ENCODE measurements at places on chromosomes 6 and 20.

- no peak for DNase-seq
Measured at GRCh38 chr20:11235058-11235457, 561.3 kb upstream of the JAG1 start.

DNA sequence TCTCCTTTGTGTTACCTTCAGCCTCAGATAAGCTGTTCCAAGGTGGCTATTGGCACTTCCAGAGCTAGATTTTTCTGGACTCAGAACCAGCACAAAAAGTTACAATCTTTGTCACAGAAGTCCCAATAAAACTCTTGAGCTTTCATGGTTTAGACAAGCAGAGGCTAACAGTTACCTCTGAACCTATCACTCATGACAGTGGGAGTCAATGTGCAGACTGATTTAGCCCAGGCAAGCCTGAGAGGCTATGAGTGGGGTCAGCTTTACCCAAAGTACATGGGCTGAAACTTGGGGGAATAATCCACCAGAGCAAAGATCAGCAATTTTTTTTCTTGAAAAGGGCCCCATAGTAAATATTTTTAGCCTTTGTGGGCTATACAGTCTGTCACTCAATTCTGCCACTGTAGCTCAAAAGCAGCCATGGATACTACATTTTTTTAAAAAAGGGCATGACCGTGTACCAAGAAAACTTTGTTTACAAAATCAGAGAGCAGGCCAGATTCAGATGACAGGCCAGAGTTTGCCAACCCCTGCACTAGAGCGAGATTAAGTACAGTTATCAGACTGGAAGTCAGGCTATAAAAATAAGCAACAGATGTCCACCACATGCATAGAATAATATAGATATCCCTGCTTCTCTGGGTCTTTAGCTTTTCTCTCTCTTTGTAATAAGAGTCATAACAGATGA lies 20.0 kb downstream of the CCN2 start:
- DNase-seq: no peak

DNA sequence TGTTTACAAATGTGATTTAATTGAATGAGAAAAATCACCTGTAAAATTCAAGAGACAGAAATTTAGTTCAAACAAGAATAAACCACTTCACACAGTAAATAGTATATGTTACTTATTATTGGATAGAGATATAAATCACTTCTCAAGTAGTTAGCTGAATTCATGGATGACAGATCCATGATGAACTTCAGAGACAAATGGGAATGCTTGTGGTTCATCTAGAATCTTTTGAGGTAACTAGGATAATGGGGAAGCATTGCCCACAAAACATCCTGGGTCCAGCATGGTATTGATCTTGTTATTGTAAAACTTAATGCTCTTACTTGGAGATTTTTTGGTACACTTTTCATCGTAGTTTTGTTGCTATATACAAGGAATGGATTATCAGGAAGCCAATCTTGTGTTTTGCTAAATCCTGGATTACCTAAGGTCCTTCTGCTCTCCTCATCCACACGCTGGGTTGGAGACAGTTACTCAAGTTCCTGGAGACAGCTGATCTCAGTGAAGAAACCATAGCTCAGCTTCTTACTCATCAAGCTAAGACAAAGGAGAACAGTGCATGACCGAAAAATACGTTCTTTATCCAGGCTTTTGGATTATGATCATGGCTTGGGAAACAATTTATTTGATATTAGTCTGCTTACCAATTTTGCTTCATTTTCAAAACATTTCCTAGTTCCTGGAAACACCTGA lies 142.5 kb upstream of the PREP start:
- DNase-seq: no peak

DNA sequence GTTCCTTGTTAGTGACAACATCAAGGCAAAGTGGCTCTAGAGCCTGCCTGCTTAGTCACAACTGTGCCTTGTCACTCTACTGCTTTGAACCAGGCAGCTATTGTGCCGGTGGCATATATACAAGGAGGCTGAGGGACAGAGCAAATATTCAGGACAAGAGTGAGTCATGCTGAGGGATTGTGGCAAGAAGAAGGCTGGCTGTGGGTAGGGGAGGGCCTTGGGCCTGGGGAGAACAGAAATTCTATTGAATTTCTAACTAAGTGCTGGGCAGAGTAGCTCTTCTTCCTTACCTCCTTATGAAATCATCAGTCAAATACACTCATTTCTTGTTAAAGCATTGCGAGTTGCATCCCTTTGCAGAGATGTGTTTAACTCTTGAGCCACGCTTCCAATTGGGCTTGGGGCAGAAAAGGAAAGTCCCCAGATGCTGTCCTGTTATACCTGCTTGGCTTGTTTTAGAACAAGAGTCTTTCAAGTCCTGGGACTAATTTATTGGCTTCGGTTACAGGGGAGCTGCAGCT lies 59.7 kb downstream of the PFDN4 start:
- no peak for DNase-seq

DNA sequence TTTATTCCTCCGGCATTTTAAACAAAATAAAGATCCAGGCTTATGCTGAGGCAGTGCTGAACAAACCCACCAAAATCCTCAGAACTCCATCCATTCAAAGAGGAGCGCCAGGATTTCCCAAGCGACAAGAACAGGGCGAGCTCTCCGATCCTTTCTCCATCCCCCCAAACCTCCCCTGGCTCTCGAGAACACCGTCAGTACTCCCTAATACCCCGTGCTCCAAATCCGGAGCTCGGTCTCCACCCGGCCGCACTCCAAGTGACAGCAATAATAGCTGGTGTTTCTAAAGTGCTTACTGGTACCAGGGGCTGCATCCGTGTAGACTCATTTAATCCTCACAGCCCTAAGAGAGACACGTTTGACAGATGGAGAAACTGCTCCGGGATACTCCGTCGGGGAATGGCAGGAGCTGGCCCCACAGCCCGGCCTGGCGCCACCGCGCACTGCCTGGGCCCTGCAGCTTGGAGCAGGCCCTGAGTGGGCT lies 277.1 kb upstream of the QKI start:
- no peak for DNase-seq
